Progenitor cell of endocrine pancreas (in vitro differentiated cells): ENCODE measurements at places on chromosomes 6 and 20. TPM values are rescaled to one million over a fixed set of nuclear protein-coding genes. Genes with fewer than 3 reads are reported as not detected.

PCK1 gene
- total RNA-seq = not detected in 2 replicates

HTR1E gene
- 0.13 TPM in 1 of 2 replicates, not detected in the other for total RNA-seq

CYP39A1 gene
- 6.7 and 10.3 TPM in 2 replicates for total RNA-seq

CLVS2 gene
- total RNA-seq = 0.34 and 0.69 TPM in 2 replicates

OPRM1 gene
- not detected in 2 replicates for total RNA-seq

MACROD2 gene
- 6.4 and 7.6 TPM in 2 replicates for total RNA-seq

DNA sequence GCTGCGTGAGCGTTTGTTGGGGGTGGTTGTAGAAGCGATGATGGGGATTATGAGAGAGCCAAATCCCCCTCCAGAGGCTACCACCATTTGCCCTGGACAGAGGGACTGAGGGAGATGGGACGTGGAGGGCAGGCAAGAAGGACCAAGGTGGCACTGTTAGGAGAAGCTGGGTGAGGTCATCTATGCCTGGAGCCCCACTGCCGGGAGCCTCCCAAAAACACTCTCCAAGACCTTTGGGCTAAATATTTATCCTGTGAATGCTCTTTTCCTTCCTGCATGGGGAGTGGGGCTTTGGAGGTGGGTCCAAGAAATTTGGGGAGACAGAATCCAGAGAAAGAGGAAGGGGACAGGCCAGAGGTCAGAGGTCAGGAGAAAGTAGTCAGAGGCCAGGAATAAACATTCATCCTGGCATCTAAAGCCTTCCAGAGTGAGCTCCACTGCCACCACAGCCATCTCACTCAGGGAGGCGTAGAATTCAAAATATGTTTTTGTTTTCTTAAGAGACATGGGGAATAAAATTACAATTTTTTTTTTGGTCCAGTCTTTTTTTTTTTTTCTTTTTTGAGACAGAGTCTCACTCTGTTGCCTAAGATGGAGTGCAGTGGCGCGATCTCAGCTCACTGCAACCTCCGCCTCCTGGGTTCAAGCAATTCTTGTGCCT lies 17.8 kb upstream of the PTGIS start:
- peak overlapping the region; percentile 51 for H3K27ac ChIP-seq
- DNase-seq = no peak
- peaks cover 11% of the 10 kb centered on the region for H3K27me3 ChIP-seq
- H3K4me3 ChIP-seq = no peak overlapping the region
- H3K36me3 ChIP-seq = peaks cover 2% of the 10 kb centered on the region

GRCh38 chr20:50587291-50587961 lies 77.2 kb downstream of the PTPN1 start:
- H3K4me1 ChIP-seq = no peaks in the 10 kb centered on the region
- no peak overlapping the region for H3K27ac ChIP-seq
- no peaks in the 10 kb centered on the region for H3K27me3 ChIP-seq
- H3K36me3 ChIP-seq = peaks cover 10% of the 10 kb centered on the region
- no peak overlapping the region for H3K4me3 ChIP-seq
- no peak for DNase-seq

GRCh38 chr20:45987108-45987780 lies 15.2 kb upstream of the ZNF335 start:
- peak; percentile 68 for DNase-seq
- peaks cover 4% of the 10 kb centered on the region for H3K27me3 ChIP-seq

DNA sequence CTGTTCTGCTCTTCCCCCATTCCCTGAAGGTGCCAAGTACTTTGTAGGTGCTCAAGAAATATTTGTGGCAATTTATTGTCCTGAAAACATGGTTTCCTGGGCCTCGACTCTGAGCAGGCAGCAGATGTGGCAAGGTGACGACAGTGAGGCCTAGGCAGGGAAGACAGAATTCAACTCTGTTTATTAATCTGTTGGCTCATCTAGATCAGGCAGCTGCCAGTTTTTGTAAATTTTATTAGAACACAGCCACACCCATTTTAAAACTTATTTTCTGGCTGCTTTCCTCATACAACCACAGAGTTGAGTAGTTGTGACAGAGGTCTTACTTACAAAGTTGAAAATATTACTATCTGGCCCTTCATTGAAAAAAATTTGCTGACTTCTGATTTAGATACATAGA lies 24.5 kb downstream of the MAPK14 start:
- no peak overlapping the region for H3K27ac ChIP-seq
- no peaks in the 10 kb centered on the region for H3K36me3 ChIP-seq
- H3K4me3 ChIP-seq = no peak overlapping the region
- no peak for DNase-seq
- peaks cover 4% of the 10 kb centered on the region for H3K4me1 ChIP-seq

GRCh38 chr6:150977281-150977680 lies 111.8 kb downstream of the MTHFD1L start:
- H3K4me1 ChIP-seq = peaks cover 2% of the 10 kb centered on the region
- no peak overlapping the region for H3K4me3 ChIP-seq
- H3K36me3 ChIP-seq = peaks cover 22% of the 10 kb centered on the region
- H3K27ac ChIP-seq = no peak overlapping the region
- no peaks in the 10 kb centered on the region for H3K27me3 ChIP-seq

DNA sequence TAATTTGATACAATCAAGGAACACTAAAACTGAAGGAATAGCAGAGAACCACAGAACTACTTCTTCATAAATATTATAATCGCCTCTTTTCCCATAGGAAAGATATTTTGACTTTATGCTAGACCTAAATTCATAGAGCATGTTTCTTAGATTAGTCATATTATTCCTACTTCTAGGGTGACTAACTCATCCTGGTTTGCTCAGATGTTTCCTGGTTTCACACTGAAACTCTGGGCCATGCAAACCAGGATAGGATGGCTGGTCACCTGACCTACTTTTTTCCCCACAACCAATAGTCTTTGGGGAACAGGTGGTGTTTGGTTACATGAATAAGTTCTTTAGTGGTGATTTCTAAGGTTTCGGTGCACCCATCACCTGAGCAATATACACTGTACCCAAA lies 42.8 kb downstream of the MMS22L start:
- H3K4me3 ChIP-seq = no peak overlapping the region
- no peaks in the 10 kb centered on the region for H3K27me3 ChIP-seq
- H3K27ac ChIP-seq = no peak overlapping the region
- H3K4me1 ChIP-seq = no peaks in the 10 kb centered on the region
- H3K36me3 ChIP-seq = peaks cover 43% of the 10 kb centered on the region

GRCh38 chr6:144006736-144007477 lies 1.2 kb downstream of the PLAGL1 start:
- H3K36me3 ChIP-seq = peaks cover 5% of the 10 kb centered on the region
- H3K27me3 ChIP-seq = peaks cover 34% of the 10 kb centered on the region
- peak overlapping the region; percentile 73 for H3K4me3 ChIP-seq
- peaks cover 9% of the 10 kb centered on the region for H3K4me1 ChIP-seq
- DNase-seq = no peak

GRCh38 chr20:58056921-58057686 lies 171.3 kb downstream of the ANKRD60 start:
- no peaks in the 10 kb centered on the region for H3K4me1 ChIP-seq
- DNase-seq = no peak
- peaks cover 18% of the 10 kb centered on the region for H3K27me3 ChIP-seq

DNA sequence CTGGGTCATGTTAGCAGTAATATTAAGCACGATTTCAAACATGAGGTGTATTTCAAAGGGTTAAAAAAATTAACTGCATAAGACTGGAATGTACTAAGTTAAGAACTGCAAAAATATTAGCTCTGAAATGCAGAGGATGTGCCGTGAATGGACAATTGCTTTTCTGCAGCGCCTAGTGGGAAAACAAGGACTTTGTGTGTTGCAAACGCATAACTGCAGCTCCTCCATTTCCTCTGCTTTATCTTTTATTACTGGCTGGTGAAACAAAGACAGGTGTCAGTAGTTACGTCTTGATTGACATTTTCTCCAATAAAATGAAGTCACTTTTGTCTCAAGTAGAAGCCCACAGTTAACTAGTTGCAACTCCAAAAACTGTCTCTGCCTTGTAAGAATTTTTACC lies 1.7 kb downstream of the PDE7B start:
- no peak for DNase-seq
- peaks cover 13% of the 10 kb centered on the region for H3K4me1 ChIP-seq
- H3K27me3 ChIP-seq = no peaks in the 10 kb centered on the region
- H3K36me3 ChIP-seq = no peaks in the 10 kb centered on the region
- H3K4me3 ChIP-seq = no peak overlapping the region
- H3K27ac ChIP-seq = no peak overlapping the region

DNA sequence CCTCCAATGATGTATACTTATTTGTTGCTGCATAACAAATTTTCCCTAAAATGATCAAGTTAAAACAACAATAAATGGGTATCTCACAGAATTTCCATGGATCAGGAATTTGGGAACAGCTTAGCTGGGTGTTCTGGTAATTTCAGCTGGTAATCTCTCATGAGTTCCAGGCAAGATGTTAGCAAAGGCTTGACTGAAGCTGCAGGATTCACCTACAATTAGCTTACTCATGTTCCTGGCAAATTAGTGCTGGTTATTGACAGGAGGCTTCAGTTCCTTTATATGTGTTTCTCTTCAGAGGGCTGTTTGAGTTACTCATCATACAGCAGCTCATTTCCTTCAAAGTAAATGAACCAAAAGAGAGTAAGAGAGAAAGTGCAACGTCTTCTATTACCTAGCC lies 506.3 kb upstream of the IMPG1 start:
- DNase-seq = no peak
- H3K27ac ChIP-seq = no peak overlapping the region
- H3K27me3 ChIP-seq = peaks cover 3% of the 10 kb centered on the region
- H3K36me3 ChIP-seq = no peaks in the 10 kb centered on the region
- H3K4me1 ChIP-seq = no peaks in the 10 kb centered on the region

- no peaks in the 10 kb centered on the region for H3K27me3 ChIP-seq
- no peak overlapping the region for H3K27ac ChIP-seq
- peaks cover 6% of the 10 kb centered on the region for H3K4me1 ChIP-seq
- DNase-seq = no peak
- no peak overlapping the region for H3K4me3 ChIP-seq
These were observed 3.4 kb downstream of the ZNF512B start for GRCh38 chr20:63966172-63966943.
